ENCODE measurements at places on chromosomes 7 and 10. TPM values are rescaled to one million over a fixed set of nuclear protein-coding genes. Genes with fewer than 3 reads are reported as not detected.

FLNC gene
- total RNA-seq: 93.9 TPM

PAX4 gene
- not detected for total RNA-seq

DUS4L gene
- total RNA-seq: 16.2 TPM

ADRB1 gene
- not detected for total RNA-seq

ARMS2 gene
- total RNA-seq: not detected

DBF4 gene
- total RNA-seq: 49.2 TPM

VGF gene
- 0.07 TPM for total RNA-seq

HKDC1 gene
- total RNA-seq: 0.93 TPM

SNCG gene
- 21.4 TPM for total RNA-seq

AVPI1 gene
- total RNA-seq: 1.9 TPM

SEMA3C gene
- 6.6 TPM for total RNA-seq

EPHB6 gene
- 0.66 TPM for total RNA-seq

GATA3 gene
- total RNA-seq: 1.4 TPM

CRPPA gene
- total RNA-seq: 2.3 TPM

PRSS37 gene
- total RNA-seq: not detected

TLL2 gene
- total RNA-seq: 0.07 TPM

MALRD1 gene
- total RNA-seq: not detected

ZNF736 gene
- 11.7 TPM for total RNA-seq

FAM24B gene
- 14.1 TPM for total RNA-seq

C10orf90 gene
- total RNA-seq: not detected

ARMH3 gene
- total RNA-seq: 10.8 TPM

GPR15LG gene
- not detected for total RNA-seq

SERPINE1 gene
- 1,853 TPM for total RNA-seq

TMEM196 gene
- total RNA-seq: not detected

MMP21 gene
- 0.13 TPM for total RNA-seq

MACC1 gene
- not detected for total RNA-seq

AGAP6 gene
- 6.3 TPM for total RNA-seq

SDK1 gene
- 0.50 TPM for total RNA-seq

SLC26A3 gene
- total RNA-seq: not detected

NUPR2 gene
- not detected for total RNA-seq

NAT16 gene
- not detected for total RNA-seq

SFTPA1 gene
- total RNA-seq: not detected

PNLIPRP2 gene
- not detected for total RNA-seq

SHOC2 gene
- 68.9 TPM for total RNA-seq

PTPRE gene
- 63.3 TPM for total RNA-seq

CPEB3 gene
- total RNA-seq: 2.0 TPM

ZNF853 gene
- total RNA-seq: 0.14 TPM

CYP2C18 gene
- not detected for total RNA-seq

PURB gene
- total RNA-seq: 43.2 TPM

PIP gene
- not detected for total RNA-seq

PHYHIPL gene
- total RNA-seq: 0.07 TPM

C10orf67 gene
- total RNA-seq: not detected

TRPV6 gene
- total RNA-seq: not detected

PHKG1 gene
- 0.27 TPM for total RNA-seq

MAGI2 gene
- total RNA-seq: 7.2 TPM

CYP2W1 gene
- not detected for total RNA-seq

Measured in thoracic aorta endothelial cell (primary cell).